T-helper 9 cell (primary cell): ENCODE measurements at places on chromosomes 1 and 21.

DNA sequence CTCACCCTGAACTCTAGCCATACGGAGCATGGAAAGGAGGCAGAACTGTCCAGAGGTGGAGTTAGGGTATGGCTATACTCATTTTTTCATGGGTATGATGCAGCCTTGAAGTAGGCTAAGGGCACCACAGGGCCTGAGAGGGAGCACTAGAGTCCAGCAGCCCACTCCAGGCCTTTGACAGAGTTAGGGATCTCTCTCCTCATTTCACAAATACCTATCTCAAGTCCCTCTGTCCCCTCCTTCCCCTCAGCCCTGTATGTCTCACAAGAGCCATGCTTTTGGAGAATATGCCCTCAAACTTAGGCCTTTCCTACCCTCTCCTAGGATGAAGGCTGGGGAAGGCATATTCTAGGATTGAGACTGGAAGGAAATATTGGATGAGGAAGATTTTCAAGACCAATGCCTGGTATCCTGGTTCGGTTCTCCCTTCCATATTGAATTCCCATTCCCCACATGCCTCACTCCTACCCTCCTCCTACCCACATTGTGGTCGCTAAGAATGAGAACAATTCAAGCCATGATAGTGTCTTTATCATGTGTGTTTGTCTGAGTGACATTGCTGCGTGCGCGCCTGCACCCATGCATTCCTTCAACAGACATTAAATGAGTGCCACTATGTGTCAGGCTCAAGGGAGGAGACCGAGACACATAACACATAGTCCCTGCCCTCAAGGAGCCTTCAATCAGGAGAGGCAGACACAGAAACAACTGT lies 2.6 kb upstream of the NECTIN4 start:
- DNase-seq, result no peak

- no peak for DNase-seq
Observed at GRCh38 chr1:44860891-44861425, 17.9 kb upstream of the PTCH2 start.

DNA sequence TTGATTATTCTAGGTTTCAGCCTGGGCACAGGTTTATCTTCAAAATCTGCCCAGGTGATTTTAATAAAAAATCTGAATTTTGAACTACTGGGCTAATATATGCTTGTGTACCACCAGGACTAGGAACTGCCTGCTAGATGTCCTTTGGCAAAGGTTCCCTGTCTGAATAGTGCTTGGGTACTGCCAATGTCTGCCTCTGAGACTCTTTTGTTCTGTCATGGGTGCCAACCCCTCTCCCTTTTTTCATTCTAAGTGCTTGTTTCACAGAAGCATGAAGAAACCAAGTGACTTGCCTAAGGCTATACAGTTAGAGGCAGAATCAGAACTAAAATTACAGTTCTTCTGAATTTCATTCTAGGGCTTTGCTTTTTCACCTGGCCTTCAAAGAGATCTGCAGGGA lies 106.3 kb upstream of the CACHD1 start:
- DNase-seq, result no peak

DNA sequence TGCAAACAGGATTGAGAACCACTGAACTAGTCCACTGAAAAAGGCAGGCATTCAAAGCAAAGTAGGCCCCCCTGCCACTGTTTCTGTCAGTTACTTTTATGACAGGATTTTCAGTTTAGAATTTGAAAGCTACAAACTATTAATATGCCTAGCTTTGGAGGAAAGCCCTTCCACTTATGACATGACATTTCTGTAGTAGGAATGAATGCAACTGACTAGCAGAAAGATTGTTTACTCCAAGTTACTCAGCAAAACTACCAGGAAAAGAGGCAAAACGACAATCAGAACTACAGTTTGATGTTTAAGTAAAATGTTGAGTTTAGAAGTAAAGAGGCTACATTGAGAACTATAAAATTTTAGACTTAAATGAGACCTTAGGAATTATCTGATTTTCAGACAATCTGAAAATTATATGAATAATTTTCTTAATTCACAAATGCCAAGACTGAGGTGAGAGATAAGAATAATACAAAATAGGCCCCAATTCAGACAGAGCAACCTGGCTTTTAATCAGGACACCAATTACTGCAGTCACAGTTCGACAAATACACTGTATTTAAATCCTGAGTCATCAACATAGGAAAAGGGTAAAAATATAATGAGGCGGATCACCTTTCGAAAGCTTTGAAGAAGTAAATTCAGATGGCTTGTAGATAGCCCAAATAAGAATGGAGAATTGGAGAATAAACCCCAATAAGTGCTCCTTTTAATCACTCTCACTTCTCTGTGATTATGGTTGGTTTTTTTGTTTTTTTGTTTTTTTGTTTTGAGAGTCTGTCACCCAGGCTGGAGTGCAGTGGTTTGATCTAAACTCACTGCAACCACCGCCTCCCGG lies 2.2 kb downstream of the PRKAB2 start:
- DNase-seq, result no peak

DNA sequence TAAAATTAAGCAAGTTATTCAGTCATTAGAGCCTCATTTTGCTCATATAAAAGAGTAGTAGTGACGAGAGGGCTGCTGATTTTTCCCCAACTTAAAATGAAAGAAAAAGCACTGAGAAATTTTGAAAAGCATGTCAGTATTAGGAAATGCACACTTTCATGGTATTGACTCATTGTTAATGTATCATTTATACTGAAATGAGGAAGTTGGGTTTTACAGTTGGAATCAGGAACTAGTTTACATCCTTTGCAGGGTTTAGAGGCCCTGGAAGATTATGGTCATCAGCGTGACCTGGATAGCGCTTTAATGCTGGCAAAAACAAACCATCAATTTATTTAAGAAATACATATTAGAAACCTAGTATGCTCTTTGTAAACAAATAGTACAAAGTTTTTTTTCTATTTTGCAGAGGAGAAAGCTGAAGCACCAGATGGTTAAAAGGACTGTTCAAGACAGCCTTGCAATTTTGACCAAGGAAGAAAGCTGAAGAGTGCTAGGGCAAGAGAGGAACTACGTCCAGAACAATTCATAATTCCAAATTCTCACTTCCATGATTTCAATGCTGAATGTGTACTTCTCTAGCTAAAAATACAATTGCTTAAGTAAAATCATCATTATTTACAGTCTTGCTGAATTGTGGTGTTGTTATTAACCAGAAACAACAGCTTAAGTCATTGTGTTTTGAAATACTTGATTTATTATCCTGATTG lies 94.8 kb upstream of the SGIP1 start:
- DNase-seq, result no peak

GRCh38 chr21:14956807-14957206 lies 108.0 kb downstream of the NRIP1 start:
- DNase-seq, result no peak

DNA sequence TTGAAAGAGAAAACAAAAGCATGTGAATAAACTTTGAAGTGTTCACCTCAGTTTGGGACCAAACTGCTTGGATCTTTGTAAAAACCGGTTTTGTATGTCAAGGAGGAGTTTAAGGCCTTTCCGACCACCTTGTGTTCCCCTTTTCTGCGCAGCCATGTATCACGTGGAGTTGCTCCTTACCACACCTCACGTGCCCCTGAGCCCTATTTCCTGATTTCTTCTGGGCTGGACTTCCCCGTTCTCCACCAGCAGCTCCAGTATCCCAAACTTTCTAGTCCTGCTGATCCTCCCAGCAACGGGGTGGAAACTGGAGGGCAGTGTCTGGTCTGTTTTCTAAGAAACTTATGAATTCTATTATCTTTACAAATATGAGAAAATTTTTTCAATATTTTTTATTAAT lies 1.6 kb upstream of the SH3D21 start:
- no peak for DNase-seq

DNA sequence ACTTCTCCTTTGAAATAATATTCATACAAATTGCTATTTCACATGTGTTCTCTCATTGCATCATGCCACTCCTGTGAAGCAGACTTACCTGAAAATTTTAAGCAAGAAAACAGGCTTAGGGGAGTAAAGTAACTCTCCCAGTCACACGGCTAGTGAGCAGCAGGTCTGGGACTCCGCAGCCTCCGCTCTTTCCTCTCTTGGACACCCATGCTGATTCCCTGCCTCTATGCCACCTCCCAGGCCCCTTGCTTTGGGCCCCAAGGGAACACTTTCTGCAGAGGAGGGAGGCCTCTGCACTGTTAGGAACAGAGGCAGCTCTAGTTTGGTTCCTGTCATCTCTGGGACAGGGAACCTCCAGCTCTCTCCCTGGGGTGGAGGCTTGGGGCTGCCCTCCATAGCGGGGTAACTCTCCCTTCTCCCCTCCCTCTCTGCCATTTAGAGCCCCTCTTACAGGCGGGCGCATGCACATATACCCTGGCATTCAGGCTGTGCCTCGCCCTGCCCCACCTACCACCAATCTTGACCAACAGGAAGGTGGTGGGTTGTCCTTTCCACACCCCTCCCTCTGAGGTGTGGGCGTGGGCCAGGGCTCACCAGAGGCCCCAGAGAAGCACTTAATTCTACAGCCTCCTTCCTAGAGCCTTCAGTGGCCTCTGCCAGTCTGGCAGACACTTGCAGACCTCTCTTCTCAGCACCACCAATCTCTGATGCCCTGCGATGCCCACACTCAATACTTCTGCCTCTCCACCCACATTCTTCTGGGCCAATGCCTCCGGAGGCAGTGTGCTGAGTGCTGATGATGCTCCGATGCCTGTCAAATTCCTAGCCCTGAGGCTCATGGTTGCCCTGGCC lies at the start of gene RXFP4:
Gene RXFP4, plus strand, starts transcription at position 646 of the 852 bp plus-strand sequence. Its CDS starts 72 bp downstream, at position 718.
- DNase-seq, result no peak

DNA sequence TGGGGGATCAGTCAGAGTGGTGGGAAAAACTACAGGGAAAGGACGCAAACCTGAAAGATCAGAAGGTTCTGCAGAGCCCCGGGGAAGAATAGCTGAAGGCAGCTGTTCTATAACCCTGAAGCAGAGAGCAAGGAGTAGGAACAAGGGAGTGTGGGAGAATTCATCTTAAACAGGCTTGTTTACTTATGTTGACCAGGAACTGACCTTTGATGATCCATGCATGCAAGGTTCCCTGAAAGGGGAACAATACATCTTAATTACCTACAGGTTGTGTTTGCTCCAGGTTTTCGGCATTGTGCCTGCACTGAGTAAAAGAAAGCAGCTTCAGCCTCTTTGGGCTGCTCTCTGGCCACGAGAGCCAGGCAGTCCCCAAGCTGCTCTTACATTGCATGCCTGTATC lies 18.7 kb upstream of the FAM43B start:
- no peak for DNase-seq

GRCh38 chr1:92859400-92860039 lies 27.7 kb downstream of the RPL5 start:
- no peak for DNase-seq

DNA sequence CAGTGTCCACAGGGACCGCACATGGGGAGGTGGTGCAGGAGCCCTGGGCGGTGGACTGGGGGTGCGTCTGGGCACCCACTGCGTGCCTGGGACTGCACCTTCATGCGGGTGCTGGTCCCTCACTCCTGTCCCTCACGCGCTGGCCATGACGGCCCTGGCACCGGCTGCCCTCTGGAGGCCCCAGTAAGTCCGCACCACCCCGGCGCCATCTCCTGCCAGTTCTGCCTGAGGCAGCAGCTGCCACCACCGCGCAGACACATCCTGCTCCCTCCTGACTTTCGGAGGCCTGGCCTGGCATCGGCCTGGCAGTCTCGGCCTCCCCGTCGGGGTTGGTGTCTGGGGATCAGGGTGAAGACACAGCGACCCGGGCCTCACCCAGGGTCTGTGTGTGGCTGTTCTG lies 64.8 kb downstream of the MORN1 start:
- no peak for DNase-seq

DNA sequence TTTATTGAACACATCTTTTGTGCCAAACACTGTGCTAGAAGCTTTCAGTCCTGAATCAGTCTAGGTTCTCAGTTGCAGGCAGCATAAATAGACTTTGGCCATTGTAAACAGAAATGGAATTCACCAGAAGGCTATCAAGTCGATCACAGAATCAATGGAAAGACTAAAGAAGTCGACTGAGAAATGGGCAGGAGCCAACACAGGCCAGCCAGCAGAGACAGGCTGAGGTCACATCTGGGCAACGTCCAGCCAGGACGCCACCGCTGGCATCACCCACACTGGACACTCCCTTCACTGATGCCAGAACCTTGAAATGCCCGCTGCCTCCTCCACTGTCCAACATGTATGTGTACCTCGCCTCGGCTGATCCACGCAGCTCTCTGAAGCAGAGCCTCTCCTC lies 5.5 kb upstream of the CNTN2 start:
- DNase-seq, result no peak

DNA sequence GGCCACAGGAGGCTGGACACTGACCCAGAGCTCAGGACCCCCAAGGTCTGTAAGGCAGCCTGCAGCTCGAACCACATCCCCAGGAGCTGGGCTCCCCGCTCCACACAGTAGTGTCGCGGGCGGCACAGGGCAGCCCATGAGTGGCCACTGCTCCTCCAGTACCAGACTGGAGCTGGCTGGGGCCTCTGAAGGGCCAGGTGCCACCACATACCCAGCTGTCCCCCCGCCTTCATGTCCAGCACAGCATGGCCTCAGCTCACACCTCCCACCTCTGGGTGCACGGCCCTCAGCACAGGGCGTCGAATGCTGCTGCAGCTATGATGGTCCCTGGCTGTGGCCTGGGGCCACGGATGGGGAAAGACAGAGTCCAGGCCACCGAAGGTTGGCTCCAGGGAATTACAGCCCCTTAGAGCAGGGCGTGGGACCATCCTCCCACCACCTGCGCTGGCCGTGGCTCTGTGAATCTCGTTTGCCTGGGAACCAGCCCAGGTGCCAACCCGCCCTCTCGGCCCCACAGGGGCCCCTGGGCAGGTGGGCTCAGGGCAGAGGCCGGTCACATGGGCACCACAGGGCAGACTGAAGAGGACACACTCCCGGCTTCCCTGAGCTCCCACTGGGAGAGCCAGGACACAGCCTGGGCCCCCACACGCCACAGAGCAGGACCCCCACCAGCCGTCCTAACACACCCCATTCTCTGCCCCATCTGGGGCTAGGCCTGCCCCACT lies 2.1 kb upstream of the TNFRSF4 start:
- DNase-seq, result no peak

- DNase-seq, result no peak
Observed at GRCh38 chr1:61579802-61580201, 145.1 kb downstream of the TM2D1 start.

GRCh38 chr21:42237577-42237976 lies 18.6 kb downstream of the ABCG1 start:
- peak; percentile 26 for DNase-seq

DNA sequence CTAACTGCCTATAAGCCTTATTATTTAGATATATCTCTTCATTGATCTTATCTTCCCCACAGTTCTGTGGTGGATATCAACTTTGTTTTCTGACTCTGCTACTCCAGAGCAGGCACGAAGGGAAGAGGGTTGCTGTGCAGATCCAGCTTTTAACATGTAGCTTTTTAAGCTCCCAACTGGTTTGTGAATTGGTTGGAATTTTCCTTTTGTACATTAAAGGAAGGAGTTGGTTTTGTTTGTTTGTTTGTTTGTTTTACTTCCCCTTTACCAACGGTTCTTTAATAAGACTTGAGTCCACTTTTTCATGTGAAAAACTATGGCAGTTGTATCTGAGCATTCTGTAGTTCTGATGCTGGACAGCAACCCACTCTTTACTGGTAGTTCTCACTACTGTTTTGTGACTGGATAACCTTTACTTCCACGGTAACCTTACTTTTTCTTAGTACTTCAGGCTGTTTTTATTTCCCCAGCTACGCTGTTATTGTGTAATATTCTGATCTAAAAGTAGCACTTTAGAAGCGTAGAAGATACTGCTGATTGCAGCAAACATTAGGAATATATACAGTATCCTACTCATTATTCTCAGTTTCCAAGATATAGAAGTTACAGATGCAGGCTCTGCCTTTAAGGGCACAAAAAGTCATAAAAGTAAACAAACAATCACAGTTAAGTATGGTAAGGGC lies 1.6 kb downstream of the GNPAT start:
- no peak for DNase-seq

GRCh38 chr1:95534985-95535384 lies 301.0 kb downstream of the RWDD3 start:
- no peak for DNase-seq

- DNase-seq, result no peak
Observed at GRCh38 chr21:35940074-35940927, 120.0 kb downstream of the SETD4 start.
